ENCODE measurements at places on chromosomes 6 and 20.

DNA sequence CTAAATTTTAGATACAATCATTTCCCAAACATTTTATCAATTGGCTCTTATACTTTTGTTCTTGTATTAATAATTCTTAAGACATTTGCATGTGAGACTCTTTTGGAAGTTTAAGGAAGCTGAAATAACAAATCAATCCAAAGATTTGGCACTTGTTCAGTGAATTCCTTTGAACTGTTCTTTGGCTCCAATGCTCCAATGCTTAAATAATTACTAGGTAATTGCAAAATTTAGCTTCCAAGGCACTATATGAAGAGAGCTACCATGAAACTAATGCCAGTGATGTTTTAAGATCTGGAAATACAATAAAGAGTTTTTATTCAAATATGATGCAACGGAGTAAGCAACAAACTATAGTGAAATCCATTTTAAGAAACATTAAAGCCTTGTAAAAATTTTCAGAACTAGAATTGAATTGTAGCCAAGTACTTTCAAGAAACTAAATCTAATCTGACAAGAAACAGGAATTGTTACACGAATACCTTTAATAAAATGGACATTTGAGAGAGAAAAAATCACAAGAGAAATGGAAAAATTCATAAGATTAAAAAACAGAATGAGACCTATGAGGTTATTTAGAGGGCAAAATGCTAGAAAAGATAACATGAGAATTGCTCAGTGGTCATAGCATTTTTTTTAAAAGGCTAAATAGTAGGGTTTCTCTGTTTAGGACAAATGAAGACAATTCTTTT, 43.6 kb upstream of the SMLR1 start:
- no peak for DNase-seq

- DNase-seq = peak; percentile 34
These were observed 57.6 kb upstream of the IPCEF1 start for GRCh38 chr6:154414021-154414813.

GRCh38 chr20:64036346-64037198, 590 bp downstream of the C20orf204 start:
- DNase-seq = peak; percentile 72

GRCh38 chr20:24459733-24460132, 9.7 kb upstream of the SYNDIG1 start:
- no peak for DNase-seq

DNA sequence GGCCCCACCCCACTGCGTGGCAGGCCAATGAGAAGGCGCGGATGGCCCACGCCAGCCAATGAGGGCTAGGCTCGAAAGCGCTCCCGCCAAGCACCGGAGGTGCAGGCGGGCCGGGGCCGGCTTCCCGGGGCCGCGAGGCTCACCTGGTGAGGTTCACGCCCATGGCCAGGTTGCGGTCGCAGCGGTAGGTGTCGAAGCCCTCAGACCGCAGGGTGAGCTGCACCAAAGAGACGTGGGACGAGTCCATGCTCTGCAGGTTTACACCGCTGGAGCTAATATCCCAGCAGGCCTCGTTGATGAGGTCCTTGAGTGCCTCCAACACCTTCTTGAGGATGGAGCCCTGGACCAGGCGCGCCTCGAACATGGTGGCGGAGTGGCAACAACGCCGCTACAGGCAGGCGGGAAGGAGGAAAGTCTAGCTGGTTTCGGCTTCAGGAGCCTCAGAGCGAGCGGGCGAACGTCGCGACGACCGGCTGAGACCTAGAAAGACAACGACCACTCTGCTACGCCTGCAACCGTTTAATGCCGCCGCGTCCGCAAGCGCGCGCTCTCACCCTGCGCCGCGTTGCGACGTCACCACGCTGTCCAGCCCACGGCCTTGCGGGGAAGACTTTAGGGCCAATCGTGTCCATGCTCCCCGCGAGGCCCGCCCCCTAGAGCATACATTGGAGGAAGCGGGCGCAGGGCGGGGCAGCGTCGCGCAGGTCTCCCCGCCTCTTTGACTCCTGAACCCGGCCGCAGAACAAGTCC, at the start of gene PCNA:
PCNA (minus strand) TSS at position 524 of the 750 bp plus-strand sequence; CDS start at position 364, 160 bp downstream.
- peak; percentile 97 for DNase-seq

Measured in common myeloid progenitor, CD34-positive (primary cell).